Stimulated activated CD8-positive, alpha-beta memory T cell treated with anti-CD3 and anti-CD28 coated beads, Interleukin-12 subunit alpha, Interleukin-12 subunit beta, amount 100 ng/mL, for 4 hours (primary cell): ENCODE measurements at places on chromosomes 5 and 9.

DNA sequence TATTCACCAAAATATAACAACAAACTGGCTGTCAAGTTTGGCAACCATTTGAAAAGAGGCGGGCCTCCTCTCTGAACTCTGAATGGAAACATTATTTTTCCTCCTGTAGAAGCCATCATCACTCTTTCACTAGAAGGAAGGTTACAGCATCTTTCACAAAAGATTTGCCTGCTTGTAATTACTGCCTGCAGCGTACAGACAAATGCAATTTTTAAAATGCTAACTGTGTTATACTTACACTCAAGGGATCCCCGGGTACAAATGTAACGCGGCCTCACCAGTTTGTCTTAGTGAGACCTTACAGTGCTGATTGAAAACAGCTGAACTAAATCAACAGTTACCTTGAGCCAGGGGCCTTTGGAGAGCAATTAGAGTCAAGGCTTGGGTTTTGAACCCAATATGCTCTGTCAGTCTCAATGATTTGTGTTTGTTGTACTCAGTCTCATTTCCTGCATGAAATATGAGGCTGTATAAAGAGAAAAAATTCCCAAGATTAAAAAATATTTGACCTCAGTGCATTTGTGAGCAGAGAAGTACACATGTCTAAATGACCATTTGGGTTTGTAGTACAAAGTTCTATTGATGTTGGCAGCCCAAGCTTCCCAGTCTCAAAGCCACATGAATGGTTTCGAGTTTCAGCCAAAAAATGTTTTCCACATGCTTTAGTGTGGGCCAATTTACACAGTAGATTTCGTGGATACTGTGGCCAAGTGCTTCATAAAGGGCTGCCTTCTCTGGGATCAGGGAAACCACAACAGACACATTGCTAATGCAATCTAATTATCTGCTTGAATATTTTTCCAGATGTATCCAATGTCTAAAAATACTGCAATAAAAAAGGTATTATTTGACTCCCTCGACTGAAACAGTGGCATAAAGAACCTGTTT is 500.0 kb downstream of the SPATA31D1 start:
- no peak for DNase-seq

DNA sequence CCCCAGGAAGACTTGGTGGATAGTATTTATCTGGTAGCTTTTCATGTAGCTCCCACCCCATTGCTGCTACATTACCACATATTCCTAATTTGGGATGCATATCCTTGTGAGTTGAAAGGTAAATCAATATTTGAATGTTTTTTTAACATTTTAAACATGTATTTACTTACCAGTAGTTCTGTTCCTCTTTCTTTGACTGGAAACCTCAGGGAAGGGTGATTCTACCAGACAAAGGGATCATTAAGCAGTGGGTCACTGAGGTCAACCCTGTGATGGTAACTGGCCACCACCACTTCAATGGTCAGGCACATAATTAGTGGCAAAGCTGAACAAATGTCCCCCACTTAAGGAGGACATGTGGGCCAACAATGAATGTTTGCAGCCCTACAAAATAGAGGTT is 27.2 kb upstream of the KLF9 start:
- no peak for DNase-seq

GRCh38 chr5:40831346-40832210 is 3.4 kb downstream of the RPL37 start:
- DNase-seq = no peak

DNA sequence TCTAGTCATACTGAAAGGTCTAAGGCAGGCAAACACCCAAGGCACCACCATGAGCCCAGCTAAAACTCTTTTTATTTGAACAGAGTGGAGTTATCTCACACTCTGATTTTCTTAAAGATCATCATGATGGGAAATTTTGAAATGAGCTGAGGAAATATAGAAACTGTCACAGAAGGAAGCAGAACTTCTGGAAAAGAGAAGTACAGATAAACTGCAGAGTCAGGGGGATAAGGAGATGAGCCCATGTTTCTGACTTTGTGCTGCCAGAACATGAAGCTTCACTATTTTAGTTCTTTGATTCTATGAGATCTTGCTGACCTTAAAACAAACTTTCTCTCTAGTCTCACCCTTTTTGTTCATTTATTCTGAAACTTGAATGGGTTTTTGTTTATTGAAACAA is 406.5 kb upstream of the EDIL3 start:
- no peak for DNase-seq

DNA sequence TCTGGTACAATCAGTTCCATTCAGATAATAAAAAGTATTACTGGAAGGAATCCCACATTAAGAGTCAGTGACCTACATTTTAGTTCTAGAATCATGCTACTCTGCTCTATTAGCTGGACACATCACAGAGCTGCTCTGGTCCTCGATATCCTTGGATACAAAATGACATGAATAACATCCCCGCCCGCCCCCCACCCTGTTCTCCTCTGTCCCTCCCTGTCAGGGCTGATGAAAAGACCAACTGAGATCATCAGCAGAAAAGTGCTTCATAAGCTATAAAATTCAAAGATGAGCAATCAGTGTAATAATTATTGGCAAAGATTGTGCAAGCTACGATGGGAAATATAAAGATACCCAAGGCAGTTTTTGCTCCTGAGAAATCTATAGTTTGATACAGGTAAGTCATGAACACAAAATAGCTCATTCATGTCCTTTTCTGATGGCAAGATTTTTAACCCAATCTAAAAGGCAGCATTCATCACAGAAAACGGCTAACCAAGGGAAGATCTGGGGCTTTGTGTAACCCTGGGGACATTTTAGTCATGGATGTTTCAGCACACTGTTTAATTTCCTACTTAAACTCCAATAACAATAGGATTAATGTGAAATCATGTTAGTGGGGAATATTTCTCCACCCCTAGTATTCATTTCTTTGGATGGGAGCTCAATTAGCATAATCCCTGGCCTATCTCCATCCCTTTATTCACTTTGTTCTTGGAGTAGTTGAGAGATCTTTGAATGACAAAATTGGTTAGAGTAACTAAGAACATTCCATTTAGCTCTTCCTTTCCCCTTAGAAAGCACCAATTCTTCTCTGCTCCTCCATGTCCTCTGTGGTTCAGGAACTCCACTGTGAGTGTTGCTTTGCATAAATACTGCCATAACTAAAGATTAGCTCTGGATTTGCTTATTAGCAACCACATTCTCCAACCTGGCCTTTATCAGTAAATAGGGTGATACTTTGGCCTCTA is 459.4 kb upstream of the GRIA1 start:
- no peak for DNase-seq

DNA sequence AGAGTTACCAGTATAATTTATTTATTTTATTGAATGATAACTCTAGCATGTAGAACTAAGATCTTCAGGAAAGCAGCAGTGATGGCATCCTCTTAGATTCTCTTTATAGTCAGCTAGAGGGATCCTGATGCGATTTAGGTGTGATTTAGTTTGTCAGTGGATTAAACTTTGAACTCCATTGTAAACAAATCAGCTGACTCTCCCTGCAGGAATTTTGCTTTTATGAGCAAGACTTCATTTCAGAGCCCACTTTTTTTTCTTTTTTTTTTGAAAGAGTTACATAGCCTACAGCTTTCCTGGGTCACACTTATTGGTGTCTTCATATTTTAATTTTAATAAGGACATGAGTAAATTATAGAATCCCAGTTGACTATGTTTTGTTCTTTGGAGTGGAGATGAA is 93.8 kb upstream of the SEMA6A start:
- DNase-seq = no peak

DNA sequence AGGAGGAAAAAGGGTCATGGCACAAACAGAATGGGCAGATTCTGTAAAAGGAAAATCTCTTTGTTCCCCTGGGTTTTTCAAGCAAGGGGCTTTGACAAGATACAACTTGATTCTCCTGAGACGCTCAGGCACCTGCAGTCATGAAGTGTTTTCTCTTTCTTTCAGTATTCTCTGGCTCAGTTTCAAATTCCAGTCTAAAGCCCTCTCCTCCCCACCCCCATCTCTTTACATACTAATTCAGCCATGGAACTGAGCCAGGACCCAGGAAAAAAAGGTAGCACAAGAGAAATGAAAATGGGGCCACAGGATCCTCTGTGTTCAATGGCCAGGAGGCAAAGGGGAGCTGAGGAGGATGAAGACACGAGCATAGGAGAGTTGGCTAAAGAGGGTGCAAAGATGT is 408.4 kb downstream of the SPOCK1 start:
- DNase-seq = no peak

DNA sequence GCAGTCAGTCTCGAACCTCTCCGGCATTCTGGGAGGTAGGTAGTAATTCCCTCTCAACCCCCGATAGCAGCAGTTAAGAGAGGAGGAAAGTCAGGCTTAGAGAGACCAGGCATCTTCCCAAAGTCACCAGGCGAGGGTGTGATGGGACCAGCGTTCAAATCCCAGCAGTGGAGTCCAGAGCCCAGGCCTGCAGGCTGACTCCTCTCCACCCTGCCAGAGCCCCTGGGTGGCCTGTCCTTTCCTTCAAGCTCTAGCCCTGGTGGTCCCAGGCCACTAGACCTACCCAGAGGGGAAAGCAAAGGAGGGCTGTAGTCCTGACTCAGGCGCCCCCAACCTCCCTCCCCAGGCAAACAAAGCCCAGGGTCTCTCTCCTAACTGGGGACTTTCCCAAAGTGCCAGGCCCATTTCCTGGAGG is 4.2 kb upstream of the NR5A1 start:
- DNase-seq = no peak

DNA sequence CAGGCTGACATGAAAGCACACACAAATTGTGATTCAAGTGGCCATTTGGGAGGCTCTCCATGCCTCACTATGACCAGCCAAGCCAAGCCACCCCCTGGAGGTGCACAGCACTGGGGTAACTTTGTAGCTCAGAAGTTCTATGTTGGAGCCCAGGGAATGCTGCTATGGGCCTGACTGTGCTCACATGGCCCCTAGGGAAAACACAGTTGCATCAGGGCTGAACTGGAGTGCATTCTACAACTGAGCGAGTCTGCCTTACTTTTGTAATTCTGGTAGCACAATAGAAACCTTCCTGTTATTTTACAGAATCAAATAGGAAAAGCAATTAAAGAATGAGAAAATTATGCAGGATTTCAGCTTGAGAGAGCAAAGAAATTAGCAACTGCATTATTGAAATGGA is 455.5 kb upstream of the TRPC7 start:
- no peak for DNase-seq

- DNase-seq = peak; percentile 61
Measured at GRCh38 chr9:19229595-19230354, 718 bp upstream of the DENND4C start.

GRCh38 chr9:18056269-18056992 is 417.5 kb upstream of the ADAMTSL1 start:
- no peak for DNase-seq

DNA sequence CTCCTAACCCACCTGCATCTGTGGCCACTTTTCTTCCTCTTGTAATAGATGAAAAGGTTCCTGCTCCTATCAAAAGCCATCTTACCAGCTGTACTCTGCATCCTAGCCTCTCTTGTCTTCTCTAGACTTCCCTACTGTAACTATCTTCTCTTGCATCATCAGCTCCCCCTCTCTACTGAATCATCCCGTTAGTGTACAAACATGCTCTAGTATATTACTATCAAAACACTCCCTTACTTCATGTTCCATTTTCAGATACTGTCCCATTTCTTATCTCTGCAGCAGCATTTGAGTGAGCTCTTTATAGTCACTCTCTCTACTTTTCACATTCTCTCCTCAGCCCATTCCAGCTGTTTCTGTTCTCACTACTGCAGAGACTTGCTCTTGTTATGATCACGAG is 2.8 kb downstream of the SRA1 start:
- no peak for DNase-seq
